ENCODE measurements at places on chromosomes 11 and 22. TPM values are rescaled to one million over a fixed set of nuclear protein-coding genes. Genes with fewer than 3 reads are reported as not detected.

DNA sequence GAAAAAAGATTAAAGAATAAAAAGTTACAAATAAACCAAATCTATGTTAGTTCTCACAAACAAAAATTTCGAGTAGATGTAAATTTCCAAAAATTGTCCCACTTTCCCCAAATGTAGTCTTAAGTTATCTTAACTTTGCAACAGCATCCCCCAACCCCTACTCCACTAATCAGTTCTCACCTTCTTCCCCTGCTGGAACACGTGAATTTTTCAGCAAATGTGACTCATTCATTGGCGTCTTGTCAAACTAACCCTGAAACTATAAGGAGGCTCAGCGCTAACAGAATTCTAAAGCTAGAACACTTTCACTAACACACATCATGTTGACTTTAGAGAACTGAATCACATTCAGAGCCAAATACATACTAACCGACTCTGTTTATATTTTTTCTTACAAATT, 46.1 kb downstream of the PHF21A start:
- DNase-seq = no peak

DNA sequence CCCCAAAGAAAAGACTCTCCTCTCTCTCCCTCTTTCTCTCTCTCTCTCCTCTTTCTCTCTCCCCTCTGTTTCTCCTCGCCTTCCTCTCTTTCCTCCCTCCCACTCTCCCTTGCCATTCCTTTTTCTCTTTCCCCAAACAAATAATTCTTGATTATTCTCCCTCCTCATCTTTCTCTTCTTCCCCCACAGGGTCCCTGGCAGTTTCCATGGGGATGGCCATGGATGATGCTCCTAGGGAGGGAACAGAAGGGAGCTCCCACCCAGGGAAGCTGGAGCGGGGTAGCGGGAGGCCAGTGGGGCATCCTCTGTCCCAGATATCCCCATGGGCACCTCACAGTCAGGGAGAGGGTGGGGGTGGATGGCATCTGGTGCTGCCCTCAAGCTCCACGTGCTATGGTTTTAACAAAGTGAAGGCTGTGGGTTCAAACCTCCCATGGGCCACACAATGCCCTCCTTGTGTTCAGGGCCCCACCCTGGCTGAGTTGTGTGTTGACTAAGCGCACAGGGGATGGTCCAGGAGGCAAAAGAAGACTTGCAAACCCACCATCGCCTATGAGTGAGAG, 266.4 kb downstream of the BUD13 start:
- DNase-seq = no peak

The SCARF2 gene
- total RNA-seq = 1.7 TPM

The P2RY6 gene
- 0.98 TPM for total RNA-seq

- no peak for DNase-seq
Observed at GRCh38 chr22:25760294-25760693, 18.3 kb downstream of the MYO18B start.

DNA sequence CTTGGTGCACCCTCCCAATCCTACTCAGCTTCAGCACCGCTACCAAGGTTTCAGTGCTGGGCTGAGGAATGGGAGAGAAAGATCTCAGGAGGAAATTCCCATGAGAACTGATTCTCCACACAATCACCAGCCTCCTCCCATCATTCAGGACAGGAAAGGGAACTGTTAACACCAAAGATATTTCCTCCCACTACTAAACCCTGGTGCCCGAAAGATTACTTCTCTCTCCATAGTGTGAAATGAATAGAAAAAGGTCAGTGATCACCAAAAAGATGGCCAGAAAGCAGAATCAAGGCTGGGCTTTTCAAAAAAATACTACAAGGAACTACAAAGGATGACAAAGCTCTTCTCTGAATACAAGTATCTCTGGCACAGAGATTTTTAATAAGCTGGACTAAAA, 26.1 kb downstream of the TCIRG1 start:
- no peak for DNase-seq

GRCh38 chr11:130160498-130161155, 1.0 kb downstream of the ST14 start:
- no peak for DNase-seq

- DNase-seq = no peak
Observed at GRCh38 chr11:102473543-102473942, 21.0 kb upstream of the TMEM123 start.

- DNase-seq = peak; percentile 17
Observed at GRCh38 chr22:47802421-47802820, 1040.0 kb downstream of the TBC1D22A start.

DNA sequence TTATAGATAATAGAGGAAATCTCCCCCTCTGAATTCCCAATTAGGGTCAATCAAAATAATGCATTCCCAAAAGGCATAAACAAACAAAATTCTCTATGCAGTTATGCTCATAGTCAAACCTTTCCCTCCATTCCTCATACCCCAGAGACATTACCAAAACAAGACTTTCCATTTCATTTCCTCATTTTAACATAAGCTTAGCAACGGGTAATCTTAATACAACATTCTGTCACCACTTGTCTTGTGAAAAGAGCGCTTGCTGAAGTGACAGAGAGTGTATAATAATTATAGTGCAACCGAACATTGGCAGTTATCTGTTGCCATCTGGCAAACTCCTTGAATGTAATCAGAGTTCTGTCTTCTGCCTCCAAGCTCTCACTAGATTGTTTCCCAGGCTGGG, 1.2 kb upstream of the SLN start:
- no peak for DNase-seq
